ENCODE measurements at places on chromosomes 11 and 22.

GRCh38 chr11:118948000-118948399, 8.1 kb upstream of the UPK2 start:
- DNase-seq = no peak

DNA sequence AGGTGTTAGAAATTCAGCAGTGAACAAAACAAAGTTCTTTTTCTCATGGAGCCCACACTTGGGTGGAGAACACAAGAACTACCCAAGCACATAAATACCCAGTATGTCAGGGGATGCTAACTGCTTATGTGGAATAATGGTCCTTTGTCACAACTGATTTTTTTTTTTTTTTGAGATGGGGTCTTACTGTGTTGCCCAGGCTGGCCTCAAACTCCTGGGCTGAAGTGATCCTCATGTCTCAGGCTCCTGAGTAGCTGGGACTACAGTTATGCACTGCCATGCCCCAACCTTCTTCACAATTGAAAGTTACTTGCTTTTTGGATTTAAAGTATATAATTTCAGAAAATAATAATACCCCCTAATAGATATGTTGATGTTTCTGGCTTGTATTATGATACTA, 122.6 kb upstream of the RASSF10 start:
- DNase-seq = no peak

GRCh38 chr22:35605851-35606481, 11.2 kb downstream of the MB start:
- DNase-seq = no peak

GRCh38 chr11:76903325-76903724, 42.6 kb downstream of the ACER3 start:
- no peak for DNase-seq

GRCh38 chr11:111370902-111371578, 8.0 kb downstream of the POU2AF1 start:
- DNase-seq = no peak

- DNase-seq = no peak
Observed at GRCh38 chr22:36365020-36365411, 22.8 kb downstream of the MYH9 start.

- no peak for DNase-seq
Observed at GRCh38 chr11:67611165-67611564, 4.4 kb downstream of the NDUFV1 start.

DNA sequence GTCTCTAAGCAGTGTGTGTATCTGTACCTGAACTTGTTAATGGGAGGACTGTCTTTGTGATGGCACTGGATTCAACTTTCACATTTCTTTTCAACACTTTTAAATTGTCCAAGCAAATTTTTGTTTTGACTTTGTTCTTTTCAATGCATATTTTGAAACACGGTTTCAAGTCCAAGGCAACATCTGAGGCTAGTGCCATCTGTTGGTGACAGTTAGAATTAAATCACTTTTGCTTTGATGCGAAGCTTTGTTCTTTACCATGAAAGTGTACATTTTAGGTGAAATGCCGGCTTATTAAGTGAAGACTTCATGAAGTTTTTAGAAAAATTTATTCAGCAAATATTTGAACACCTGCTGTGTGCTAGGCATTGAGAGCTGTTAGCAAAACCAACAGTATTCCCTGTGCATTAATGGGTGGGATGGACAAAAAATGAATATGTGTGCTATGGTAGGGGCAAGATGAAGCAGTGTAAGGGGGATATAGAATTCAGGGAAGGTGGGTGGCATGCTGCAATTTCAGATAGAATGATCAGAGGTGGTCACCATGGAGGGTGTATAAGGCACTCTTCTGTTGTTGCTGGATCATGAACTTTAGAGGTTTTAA, 70.2 kb downstream of the DDX10 start:
- DNase-seq = no peak

DNA sequence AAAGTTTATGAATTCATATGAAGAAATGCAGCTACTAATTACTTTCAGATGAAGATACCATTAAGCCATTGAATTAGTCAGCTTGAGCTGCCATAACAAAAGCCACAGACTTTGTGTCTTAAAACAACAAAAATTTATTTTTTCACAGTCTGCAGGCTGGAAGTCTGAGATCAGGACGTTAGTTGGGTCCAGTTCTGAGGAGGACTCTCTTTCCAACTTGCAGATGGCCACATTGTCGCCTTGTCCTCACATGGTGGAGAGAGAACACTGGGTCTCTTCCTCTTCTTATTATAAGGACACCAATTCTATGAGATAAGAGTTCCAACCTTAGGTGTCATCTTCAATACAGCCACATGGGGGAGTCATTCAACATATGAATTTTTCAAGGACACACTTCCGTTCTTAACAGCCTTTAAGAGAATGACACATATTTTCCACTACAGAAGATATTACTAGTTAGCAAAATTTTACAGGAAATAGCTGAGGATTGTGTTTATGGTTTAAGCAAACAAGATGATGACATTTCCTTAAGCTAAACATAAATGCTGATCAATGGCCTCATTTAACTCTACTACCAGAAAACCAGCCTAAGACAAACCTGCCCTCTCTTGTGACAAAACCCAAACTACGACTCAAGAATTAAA, 56.0 kb downstream of the DCUN1D5 start:
- DNase-seq = peak; percentile 35

DNA sequence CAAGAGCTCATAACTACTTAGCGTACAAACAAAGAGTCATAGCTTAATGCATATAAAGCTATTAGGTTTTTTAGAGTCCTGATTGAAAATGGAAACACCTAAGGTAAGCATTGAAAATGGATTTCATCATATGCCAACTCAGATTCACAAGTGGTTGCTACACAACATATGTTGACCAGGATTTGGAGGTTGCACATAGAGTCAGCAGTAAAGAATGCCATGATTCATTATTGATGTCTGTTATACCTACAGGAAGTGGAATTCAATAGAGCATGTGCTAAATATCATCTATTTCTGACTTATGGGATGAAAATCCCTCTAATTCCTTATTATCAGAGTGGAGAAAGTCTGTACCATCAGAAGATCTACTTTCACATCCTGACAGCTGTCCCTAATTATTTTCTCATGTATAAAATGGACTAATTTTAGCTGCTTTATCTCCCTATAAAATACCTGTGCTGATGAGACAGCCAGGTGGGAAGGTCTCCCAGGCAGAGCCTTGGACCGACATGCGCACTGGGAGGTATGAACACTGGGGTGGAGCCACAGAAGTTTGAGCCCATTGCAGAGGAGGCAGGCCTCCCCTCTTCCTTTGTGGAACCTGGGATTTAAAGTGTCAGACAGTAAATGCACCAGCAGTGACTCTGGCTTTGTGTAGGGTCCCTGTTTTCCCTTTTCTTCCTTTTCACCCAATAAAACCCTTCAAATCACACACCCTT, 204.2 kb downstream of the AASDHPPT start:
- no peak for DNase-seq

- no peak for DNase-seq
Observed at GRCh38 chr11:128891913-128892398, 800 bp downstream of the KCNJ5 start.

- no peak for DNase-seq
Observed at GRCh38 chr11:73239571-73240189, 21.6 kb downstream of the P2RY2 start.

GRCh38 chr11:74322667-74323066, 11.2 kb upstream of the P4HA3 start:
- no peak for DNase-seq

DNA sequence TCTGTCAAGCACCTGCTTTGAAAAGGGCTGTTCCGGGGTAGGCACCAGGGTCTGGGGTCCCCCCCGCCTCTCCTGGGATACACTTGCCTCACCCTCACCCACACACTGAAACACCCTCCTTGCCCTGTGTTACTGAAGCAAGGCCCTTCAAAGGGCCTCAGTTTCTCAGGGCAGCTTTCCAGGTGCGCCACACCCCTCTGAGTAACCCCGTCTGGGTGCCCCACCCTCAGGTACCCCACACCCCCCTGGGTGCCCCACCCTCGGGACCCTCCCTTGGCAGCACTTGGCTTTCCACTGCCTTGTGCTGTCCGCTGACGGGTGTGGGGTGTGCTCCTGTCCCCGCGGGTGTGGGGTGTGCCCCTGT, 413.6 kb downstream of the TBC1D22A start:
- no peak for DNase-seq

GRCh38 chr11:67645521-67646461, 4.7 kb downstream of the ACY3 start:
- no peak for DNase-seq

GRCh38 chr11:35014346-35014745, 97.9 kb downstream of the PDHX start:
- DNase-seq = no peak

- DNase-seq = no peak
Observed at GRCh38 chr11:14073849-14074476, 111.4 kb downstream of the SPON1 start.

GRCh38 chr11:110430267-110431050, 711 bp downstream of the FDX1 start:
- no peak for DNase-seq

GRCh38 chr22:37172266-37173245, 15.5 kb downstream of the C1QTNF6 start:
- no peak for DNase-seq

- no peak for DNase-seq
Observed at GRCh38 chr11:104124979-104125378, 39.0 kb downstream of the PDGFD start.

DNA sequence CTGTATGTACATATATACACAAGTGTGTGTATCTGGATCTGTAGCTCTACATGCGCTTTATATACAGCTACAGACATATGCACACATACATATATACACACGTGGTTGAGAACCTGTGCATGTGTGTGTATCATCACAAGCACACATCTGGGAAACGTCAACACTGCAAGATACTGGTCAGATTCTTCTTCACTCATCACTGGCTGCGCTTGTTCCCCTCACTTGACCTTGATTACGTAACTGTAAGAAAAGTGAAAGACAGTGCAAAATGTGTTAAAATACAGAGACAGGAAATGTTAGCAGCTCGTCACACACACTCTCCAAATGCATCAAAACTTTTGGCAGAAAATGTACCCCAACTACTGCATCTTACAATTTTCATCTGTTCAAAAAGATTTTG, 51.9 kb upstream of the MN1 start:
- no peak for DNase-seq
